Activated CD4-positive, alpha-beta T cell treated with anti-CD3 and anti-CD28 coated beads for 1 hour (primary cell): ENCODE measurements at places on chromosomes 16 and 17.

DNA sequence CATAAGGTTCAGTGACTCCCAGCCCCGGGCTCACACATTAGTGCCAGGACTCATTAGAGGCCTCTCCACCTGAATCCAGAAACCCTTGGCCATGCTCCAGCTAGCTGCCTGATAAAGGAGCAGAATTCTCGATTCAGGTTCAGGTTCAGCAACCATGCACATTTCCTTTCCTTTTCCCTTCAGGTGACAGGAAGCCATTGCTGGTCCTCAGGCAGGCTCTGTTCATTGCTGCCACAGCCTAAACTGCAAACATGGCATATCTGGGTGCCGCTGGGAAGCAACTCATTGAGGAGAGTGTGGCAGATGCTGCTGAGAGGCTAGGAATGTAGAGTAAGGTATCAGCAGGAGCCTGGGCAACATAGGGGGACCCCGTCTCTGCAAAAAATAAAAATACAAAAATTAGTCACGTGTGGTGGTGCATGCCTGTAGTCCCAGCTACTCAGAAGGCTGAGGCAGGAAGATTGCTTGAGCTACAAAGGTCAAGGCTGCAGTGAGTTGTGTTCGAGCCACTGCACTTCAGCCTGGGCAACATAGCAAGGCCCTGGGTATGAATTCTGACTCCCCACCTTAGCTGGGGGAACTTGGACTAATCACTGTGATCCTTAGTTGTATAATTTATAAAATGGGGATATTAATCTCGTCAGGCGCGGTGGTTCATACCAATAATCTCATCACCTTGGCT lies 28.7 kb downstream of the ARL4D start:
- DNase-seq, result no peak

- DNase-seq, result no peak
These were observed 21.4 kb upstream of the CHMP6 start for GRCh38 chr17:80970044-80970761.

DNA sequence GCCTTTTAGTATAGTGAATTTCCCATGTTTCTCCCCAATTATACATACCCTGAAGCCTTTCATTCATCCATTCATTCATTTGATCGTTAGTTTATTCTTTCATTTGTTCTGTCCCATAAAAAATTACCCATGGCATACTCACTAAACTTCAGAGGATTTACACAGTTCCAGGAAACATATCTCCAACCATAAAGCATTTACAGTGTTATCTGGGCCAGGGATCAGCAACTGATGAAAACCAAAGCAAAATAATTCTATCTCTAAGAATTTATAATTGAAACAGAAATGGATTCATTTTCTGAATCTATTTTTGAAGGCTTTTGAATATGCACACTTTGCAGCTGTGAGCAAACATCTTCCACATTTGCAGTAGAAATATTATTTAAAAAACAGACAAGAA lies 547.7 kb downstream of the KCNJ2 start:
- DNase-seq, result no peak

DNA sequence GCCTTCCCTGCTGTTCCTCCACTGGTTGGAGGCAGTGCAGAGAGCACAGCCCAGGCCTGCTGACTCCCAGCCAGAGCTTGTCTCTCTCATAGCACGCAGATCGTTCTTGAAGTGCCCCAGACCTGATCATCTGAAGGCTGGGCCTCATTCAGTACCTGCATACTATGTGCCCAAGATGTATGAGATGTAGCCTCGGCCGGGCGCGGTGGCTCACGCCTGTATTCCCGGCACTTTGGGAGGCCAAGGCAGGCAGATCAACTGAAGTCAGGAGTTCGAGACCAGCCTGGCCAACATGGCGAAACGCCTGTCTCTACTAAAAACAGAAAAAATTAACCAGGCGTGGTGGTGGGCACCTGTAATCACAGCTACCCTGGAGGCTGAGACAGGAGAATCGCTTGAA lies 31.0 kb downstream of the WNT3 start:
- no peak for DNase-seq

GRCh38 chr16:69724981-69725479 lies 1.3 kb downstream of the NQO1 start:
- no peak for DNase-seq

GRCh38 chr17:9035249-9035648 lies 13.9 kb downstream of the NTN1 start:
- DNase-seq, result no peak

- no peak for DNase-seq
These were observed 64.5 kb downstream of the NUP88 start for GRCh38 chr17:5354886-5355415.

- no peak for DNase-seq
These were observed 36.0 kb downstream of the ATP2C2 start for GRCh38 chr16:84404324-84404723.

DNA sequence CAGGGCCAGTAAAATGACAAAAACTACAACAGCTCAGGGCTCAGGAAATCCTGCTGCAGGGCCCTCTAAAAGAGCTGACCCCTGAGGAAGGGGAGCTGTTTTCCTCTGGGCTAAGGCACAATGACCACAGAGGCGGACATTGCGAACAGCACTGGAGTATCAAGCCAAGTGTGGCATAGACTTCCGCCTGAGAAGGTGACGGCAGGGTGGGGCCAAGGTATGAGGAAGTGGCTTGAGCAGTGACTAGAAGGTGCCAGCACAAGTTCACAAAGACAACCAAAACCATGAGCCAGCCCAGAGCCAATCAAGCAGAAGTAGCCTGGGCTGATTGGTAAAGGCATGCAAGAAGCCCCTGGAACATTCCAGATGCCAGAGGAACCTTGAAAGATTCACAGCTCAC lies 13.9 kb downstream of the ERN2 start:
- DNase-seq, result no peak

DNA sequence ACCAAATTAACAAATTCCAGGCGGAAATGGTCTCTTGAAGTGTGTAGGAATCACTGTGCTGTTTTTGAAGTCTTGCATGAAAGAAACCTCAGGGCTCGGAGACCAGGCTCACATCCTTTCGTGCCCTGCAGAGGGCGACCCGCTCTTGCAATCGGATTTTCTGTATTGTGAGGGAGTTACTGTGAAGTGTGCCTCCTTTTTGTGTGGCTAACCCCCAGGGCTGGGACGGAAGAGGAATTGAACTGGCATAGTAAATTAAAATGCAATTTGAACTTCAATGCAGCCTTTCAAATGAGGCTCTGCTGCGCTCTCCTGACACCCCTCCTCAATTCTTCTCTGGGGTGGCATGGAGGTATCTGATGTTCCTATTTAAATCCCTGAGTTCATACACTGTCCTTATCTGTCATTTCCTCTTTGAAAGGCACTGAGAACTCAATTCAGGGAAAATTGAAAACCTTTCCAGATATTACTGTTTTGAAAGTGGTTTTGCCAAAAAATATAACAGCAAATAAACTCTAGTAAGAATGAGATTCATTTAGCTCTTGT lies 51.5 kb upstream of the MGAT5B start:
- DNase-seq, result peak; percentile 41

- no peak for DNase-seq
These were observed 47.4 kb upstream of the CACNG3 start for GRCh38 chr16:24208710-24209109.

GRCh38 chr17:38687286-38687685 lies 12.5 kb upstream of the EPOP start:
- no peak for DNase-seq

DNA sequence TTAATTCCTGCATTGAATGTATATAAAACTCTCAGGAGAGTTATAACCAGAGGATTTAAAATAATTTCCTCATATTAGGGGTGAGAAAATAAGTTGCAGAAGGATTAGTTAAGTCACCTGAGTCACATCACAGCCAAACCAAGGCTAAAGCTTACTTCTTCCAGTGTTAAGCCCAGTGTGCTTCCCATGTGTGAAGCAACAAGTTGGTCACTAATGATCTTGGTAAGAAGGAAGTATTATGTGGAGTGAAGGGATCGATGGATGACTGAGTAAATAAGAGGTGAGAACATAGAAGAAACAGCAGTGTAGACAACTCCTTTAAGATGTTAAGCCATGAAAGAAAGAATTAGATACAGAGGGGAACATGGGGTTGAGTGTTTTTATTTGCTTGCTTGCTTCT lies 20.6 kb downstream of the ESRP2 start:
- DNase-seq, result no peak

DNA sequence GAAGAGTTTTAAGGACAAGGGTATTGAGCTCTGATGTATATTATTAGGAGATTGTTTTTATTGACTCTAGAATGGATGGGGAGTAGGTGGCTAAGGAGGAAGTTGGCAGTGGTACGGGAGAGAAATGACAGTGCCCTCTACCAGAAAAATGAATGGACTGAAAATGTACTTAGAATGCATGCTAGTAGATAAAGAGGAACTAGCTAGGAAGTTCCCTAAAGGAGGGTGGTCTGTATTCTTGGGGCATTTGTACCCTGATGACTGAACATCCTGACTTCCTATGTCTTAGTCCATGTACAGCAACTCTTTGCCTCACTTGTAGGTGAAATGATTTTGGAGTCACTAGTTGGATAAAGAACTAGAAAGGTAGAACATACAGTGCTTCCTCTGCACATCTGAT lies 581.5 kb upstream of the RBFOX1 start:
- DNase-seq, result no peak

GRCh38 chr17:27488231-27488630 lies 32.0 kb downstream of the KSR1 start:
- DNase-seq, result no peak

GRCh38 chr16:17369421-17370222 lies 101.1 kb downstream of the XYLT1 start:
- DNase-seq, result peak; percentile 49

DNA sequence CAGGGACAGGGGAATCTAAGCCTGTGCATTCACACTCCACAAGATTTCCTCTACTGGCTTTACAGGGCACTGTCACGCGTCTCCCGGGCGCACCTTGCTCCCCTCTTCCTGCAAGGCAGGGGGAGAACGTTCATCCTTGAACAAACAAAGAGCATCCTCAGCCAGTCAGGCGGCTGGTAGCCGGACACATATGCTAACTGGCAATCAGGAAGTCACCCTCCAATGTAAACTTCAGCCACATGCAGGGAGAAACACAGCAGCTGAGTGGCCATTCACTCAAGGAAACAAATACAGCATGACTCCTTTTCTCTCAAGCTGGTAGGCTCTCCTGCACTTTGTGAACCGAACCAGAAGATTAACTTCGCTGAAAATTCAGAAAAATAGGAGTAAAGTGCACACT lies 10.8 kb upstream of the HSBP1 start:
- DNase-seq, result no peak
